Omental fat pad (tissue), 4 donors: ENCODE measurements at places on chromosomes 13 and 19.

- no peak for DNase-seq
These were observed 7.1 kb downstream of the CD37 start for GRCh38 chr19:49342291-49342721.

- DNase-seq = no peak
These were observed 491.0 kb downstream of the FGF9 start for GRCh38 chr13:22161871-22162270.

- no peak for DNase-seq
These were observed 175.1 kb downstream of the ITGBL1 start for GRCh38 chr13:101627556-101627943.

DNA sequence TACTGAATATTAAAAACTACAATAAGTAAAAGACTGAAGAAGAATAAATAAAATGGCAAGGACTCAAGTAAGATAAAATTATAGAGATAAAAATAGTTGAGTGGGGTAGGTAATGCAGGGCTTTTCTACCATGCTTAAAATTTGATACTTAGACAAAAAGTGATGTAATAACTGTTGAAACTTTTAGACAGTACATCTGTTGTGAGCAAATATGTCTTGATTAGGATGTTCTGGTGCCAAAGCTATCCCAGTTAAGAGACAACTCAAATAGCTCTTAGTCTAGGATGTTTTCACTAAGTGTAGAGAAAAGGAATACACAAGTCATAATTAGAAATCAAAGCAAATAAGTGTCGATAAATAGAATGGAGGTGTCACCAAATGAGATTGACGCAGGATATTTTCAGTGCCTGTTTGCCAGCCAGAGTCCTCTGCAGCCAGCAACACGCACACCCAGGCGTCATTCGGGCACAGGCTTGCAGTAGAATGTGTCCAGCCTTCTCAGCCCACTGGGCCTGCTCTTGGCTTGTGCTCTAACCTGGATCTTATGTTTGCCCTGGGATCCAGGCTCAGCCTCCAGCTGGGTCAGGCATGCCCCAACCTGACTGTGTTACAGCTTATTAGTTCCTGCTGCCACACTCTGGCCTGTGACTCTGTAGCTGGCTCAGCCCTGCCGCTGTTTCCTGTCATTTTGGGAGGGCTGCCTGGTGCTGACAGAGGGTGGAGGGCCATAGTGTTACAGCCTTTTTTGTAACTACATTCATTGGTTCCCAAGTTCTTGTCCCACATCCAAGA lies 766.2 kb downstream of the PCDH17 start:
- no peak for DNase-seq

DNA sequence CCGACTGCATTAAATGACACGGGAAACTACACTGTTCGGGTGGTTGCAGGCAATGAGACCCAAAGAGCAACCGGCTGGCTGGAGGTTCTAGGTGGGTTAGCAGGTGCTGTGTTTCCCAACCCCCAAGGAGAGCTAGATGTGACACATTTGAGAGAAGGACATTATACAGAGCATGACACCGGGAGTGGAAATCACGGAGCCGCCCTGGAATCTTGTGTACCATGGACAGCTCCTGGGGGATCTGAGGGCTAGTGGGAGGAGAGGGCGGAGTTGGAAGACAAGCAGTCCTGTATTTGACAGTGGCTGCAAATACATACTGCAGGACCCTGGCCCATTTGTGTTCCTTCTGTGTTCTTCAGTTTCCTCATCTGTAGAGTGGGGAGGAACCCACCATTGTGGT lies 2.3 kb downstream of the CEACAM18 start:
- DNase-seq = no peak

GRCh38 chr13:72839831-72840426 lies 58.0 kb downstream of the PIBF1 start:
- no peak for DNase-seq

- DNase-seq = no peak
These were observed 825.2 kb downstream of the SLITRK1 start for GRCh38 chr13:83057119-83057518.

- DNase-seq = no peak
These were observed 14.1 kb downstream of the TNFRSF19 start for GRCh38 chr13:23584275-23584674.

- no peak for DNase-seq
These were observed at the start of gene BCL3 for GRCh38 chr19:44748426-44749254. Gene BCL3 (plus strand): TSS chr19:44748708. CDS start chr19:44748791, 83 bp downstream.

- DNase-seq = no peak
These were observed 1.6 kb downstream of the ZNF414 start for GRCh38 chr19:8512115-8512967.

- DNase-seq = no peak
These were observed 4.1 kb downstream of the SMARCA4 start for GRCh38 chr19:10964903-10965302.

DNA sequence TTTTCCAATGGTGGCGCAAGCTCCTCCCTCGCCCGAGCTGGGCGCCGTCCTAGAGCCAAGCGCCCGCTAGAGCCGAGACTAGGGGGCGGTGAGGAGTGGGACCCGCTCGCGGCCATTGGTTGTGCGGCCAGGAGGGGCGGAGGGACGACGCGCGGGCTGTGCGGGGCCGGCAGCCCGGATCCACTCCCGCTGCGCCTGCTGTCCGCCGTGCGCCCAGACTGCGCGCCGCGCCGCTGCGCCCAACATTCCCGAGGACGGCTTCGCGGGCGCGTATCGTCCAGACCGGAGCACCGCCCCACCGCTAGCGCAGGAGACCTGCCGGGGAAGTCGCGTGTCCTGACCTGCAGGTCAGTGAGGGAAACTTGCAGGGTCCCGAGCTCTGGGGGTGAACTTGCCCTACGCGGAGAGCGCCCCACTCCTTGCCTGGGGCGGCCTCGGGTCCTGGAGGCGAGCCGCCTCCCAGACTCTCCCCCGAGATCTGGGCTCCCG lies at the start of gene SERTM1:
TSS of gene SERTM1 (plus strand) at position 183 of the 489 bp plus-strand sequence. CDS start 21,059 bp downstream, outside the sequence.
- no peak for DNase-seq

- no peak for DNase-seq
These were observed 14.8 kb upstream of the GPI start for GRCh38 chr19:34350161-34350561.

DNA sequence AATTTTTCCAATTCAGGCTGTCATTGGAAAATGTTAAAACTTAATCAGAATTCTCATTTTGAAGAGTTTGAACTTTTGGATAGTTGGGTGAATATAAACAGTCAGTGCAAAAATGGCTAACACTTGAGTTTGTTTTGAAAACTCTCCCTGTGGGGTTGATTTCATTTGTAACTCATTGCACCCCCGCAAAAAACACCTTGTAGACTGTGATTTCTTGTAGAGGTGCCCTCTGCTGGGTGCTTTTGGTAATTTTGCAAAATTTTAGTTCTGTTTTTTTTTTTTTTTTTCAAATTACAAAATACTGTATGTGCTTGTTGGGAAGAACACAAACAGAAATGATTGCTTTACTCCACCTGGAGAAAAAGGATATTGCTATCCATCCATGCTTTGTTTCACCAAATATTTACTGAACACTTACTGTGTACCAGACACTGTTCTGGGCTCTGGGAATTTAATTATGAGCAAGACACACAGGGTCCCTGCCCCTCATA lies 28.2 kb upstream of the GPI start:
- DNase-seq = no peak

GRCh38 chr13:98530217-98530616 lies 46.7 kb downstream of the STK24 start:
- no peak for DNase-seq

DNA sequence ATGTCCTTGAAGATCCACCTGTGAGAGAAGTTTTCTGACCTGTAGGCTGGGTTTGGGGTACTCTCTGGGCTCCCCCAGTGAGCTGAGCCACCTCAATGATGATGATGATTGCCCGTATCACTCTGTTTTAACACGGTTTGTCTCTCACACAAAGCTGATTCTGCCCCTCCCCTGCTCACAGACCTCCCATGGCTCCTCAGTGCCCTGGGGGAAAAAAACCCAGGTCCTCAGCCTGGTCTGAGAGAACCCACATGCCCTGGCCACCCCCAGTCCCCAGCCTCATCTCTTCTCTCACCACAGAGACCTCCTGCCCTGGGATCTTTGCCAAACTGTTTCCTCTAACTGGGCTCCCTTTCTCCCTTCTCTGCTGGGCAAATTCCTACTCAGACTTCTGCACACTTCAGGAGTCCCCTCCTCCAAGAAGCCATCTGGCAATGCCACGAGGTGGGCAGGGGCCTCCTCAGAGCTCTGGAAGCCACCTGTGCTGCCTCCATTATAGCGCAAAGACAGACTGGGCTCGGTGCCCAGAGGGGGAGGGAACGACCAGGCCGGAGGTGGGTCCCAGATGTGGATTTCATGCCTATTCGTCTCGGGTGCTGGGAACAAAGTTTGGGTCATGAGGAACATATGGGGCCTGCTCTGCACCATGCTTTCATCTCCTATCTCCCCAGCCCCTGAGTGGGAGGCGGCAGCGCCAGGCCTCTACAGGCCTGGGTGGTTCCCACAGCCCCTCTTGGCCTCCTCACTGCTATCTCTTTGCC lies 8.5 kb upstream of the CA11 start:
- DNase-seq = no peak

- DNase-seq = no peak
These were observed 65.2 kb downstream of the DACH1 start for GRCh38 chr13:71801781-71802180.

- no peak for DNase-seq
These were observed 111.8 kb downstream of the SGCG start for GRCh38 chr13:23292586-23292985.

DNA sequence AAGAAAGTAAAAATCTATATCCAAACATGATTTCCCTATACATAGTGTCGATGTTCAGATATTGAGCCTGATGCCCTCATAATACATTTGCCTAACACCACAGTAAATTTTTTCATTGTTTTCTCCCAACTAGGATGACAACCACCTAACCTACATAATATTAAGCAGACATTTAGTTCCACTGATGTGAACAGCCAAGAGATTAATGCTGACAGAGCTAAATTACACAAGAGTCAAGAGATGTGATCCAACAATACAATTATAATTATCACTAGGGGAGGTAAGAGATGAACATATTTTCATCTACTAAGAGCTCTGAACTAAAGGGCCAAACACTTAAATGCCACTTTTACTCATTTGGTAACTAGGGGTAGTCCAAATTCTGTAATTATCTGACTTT lies 145.9 kb downstream of the DACH1 start:
- no peak for DNase-seq

DNA sequence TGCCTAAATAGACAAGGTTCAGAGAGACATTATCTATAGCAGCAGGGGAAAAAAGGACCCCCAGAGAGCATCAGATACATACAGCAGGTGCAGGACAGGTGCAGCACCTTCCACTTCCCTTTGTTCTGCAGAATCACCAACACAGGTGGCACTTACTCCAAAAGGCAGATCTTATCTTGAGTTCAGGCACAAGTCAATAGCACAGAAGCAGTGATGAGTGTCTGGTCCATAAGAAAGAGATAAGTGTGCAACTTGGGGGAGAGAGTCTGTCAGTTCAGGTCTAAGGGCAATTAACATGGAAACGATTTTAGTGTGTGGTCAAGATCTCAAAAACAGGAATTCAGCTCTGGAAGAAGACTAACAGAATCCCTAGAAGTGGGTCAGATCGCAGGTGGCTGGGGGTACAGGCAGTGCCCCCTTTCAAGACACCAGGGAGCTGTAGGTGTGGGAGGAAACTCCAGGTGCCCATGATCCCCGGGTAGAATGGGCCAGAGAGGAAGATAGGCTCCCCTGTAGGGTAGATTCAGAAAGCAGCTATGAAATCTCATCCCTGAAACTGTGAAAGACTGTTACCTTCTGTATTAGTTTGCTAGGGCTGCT lies 40.6 kb downstream of the TNFSF11 start:
- no peak for DNase-seq

GRCh38 chr13:109699628-109700071 lies 86.7 kb downstream of the IRS2 start:
- no peak for DNase-seq

DNA sequence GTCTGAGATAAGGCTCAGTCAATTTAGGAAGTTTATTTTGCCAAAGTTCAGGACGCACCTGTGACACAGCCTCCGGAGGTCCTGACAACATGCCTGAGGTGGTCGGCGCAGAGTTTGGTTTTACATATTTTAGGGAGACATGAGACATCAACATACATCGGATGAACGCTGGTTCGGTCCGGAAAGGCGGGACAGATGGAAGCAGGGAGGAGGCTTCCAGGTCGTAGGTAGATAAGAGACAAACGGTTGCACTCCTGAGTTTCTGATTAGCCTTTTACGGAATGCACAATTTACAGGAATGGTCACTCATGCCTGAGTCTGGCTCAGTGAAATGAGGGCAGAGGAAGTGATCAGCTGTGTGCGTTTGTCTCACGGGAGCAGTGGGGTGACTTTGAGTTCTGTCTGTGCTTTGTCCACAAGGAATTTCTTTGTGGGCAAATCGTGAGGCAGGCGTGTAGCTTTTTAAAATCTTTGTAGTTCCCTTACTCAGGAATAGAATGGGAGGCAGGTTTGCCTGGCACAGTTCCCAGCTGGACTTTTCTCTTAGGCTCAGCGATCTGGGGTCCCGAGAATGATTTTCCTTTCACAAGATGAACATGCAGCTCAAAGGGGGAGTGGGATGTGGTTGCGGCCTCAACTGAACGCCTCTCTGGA lies 36.2 kb downstream of the C13orf46 start:
- no peak for DNase-seq

DNA sequence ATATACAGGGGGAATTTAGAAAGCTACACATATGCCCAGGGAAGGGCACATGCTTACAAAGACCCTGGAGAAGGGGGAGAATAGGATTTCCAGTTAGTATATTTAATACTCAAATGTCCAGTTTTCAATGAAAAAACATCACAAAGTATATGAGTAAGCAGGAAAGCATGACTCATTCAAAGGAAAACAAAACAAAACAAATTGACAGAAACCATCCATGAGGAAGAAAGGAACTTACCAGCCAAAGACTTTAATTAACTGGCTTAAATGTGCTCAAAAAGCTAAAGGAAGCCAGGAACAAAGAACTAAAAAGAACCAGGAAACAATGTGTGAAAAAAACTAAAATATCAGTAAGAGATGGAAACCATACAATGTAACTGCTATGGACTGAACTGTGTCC lies 716.2 kb upstream of the ARGLU1 start:
- DNase-seq = no peak

GRCh38 chr19:49685845-49686332 lies 3.5 kb upstream of the ADM5 start:
- no peak for DNase-seq
